Stimulated activated CD8-positive, alpha-beta memory T cell treated with anti-CD3 and anti-CD28 coated beads, Interleukin-4, amount 100 ng/mL, for 4 hours (primary cell): ENCODE measurements at places on chromosomes 4 and X.

- DNase-seq, result no peak
Measured at GRCh38 chrX:25279510-25279909, 263.7 kb upstream of the ARX start.

- no peak for DNase-seq
Measured at GRCh38 chr4:61671599-61671998, 471.5 kb downstream of the ADGRL3 start.

- no peak for DNase-seq
Measured at GRCh38 chrX:261919-262352, 19.2 kb upstream of the PLCXD1 start.

DNA sequence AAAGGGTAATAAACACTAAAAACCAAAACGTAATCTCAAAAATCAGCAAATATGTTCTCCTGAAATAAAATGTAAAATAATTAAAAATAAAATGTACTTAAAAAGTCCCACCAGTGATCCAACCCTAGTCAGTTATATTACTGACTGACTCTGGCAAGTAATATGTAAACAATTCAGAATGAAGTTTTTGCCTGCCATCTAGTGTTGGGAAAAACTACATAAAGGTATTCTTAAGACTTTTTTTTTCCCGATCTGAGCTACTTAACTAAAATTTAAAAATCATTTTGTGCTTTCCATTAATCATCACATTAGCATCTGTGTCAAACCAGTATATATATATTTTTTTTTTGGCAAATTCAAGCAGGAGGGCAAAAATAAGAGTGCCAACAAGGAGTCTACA is 24.0 kb downstream of the RCHY1 start:
- DNase-seq, result no peak

DNA sequence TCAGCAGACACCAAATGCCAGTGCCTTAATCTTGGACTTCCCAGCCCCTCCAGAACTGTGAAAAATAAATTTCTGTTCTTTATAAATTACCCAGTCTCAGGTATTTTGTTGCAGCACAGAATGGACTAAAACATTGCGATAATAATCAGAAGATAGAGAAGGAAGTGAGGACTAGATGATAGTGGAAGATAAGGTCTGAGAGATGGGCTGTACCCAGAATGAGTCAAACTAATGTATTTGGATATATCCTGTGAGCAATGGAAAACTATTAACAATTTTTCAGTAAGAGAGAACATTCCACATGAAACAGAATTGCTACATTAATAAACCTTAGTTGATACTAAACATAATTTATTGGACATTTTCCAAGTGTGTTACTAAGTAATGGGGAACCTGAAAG is 93.3 kb downstream of the FANCB start:
- DNase-seq, result no peak

- no peak for DNase-seq
Measured at GRCh38 chr4:173328236-173328901, 5.8 kb downstream of the HMGB2 start.

DNA sequence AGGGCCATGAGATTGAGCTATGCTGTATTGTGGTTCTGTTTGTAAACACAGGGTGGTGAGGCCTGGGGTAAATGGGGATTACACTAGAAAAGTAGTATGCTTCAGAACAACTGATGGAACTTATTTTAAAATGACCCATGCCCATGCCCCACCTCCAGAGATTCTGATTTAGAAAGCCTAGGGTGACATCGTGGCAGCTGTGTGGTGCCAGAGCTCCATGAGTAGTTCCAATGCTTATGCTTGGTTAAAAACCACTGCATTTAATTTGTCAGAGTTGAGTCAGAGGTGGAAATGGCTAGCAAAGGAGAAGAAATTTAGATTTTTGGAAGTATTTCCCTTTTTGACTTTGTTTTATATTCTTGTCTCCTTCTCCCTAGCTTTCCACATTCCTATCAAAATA is 63.4 kb upstream of the PDE5A start:
- DNase-seq, result no peak

DNA sequence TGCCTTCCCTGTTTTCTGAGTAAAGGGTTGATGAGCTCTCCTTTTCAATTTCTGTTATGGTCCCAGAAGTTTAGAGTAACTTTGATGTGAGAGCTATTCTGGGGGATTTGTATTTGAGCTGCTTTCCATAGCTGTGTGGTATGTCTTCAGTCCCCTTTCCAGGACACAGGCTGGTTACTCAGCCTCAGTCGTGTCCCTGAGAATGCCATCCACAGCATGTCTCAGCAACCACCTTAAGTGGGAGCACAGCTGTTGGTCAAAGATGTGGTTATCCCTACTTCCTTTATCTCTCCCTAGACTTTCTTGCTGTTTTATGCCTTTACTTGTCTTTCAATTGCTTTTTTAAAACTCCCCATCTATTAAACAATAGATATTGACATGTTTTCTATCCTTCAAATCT is 37.8 kb downstream of the RNF175 start:
- no peak for DNase-seq

DNA sequence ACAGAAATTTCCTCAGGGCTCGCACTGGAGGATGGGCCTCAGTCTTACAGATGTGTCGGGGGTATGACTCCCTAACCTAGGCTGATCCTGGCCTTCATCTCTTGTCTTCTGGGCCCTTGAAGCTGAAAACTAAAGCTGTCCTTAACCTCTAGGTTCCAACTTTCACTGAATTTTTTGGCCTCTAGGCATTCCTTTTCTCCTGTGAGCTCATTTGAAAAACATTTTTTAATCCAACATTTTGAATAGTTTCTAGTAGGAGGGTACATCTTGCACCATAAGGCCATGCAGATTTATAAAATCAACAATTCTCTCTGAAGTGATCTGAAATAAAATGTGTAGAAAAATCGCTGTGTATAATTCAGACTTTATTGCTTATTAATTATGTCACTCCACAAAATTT is 19.7 kb downstream of the RWDD4 start:
- no peak for DNase-seq

DNA sequence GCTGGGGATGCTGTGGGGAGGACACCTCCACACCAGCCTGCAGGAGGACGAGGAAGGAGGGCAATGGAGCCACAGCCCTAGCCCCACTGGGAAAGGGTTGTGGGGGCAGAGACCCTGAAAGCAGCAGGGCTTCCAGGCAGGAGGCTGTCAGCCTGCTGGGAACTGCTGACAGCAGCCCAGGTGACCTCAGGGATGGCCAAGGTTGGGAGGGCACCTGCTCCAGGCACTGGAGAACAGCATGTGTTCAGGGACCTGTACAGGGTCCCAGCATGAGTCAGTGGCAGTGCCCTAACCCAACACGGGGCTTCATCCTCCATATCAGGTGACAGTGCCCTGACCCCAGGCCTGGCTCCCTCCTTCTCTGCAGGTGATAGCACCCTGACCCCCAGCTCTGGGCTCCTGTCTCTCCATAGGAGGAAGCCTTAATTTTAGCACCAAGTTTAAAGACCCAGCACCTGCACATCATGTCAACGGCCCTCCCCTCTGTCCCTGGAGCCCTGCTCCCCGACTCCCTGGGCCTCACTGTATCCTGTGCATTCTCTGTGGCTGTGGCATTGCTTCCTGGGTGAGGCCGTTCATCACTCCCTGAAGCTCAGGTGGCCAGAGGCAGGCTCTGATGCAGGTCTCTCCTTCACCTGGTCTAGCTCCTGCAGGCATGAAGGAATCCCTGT is 66.3 kb downstream of the CRMP1 start:
- no peak for DNase-seq
